ENCODE measurements at places on chromosomes 1 and 21. TPM values are rescaled to one million over a fixed set of nuclear protein-coding genes. Genes with fewer than 3 reads are reported as not detected.
A peak's percentile ranks its signal among the peaks of the same experiment; 100 is the strongest.

LAD1 gene
- polyA plus RNA-seq = 82.4 TPM

OR2M3 gene
- not detected for polyA plus RNA-seq

GRCh38 chr1:1150100-1150499, 23.6 kb upstream of the TTLL10 start:
- DNase-seq = no peak

- DNase-seq = no peak
Observed at GRCh38 chr1:73475316-73475870, 722.6 kb downstream of the LRRIQ3 start.

DNA sequence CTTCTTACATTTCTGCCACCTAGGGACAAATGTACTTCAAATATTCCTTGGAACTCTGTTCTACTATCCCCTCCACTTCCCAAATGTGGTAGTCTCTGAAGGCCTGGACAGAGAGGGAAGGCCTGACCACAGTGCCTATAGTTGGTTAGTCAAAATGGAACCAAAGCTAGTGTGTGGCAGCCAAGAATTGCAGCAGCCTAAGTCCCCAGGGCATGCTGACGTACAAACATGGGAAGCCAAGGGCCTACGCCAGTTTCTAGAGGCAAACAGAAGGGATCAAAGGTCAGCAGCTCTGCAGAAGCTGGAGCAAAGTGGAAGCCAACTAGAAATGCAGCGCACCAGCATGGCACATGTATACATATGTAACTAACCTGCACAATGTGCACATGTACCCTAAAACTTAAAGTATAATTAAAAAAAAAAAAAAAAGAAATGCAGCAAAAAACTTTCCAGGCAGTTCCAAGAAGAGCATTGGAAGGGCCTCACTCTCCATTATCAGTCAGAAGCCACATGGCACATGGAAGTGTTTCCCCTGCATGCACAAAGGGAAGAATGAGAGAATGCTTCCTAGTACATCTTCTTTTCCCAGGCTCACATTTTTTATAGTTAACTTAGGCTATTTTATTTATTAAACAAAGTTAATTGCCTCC, 39.4 kb upstream of the GADD45A start:
- DNase-seq = no peak

RGS4 gene
- 1.1 TPM for polyA plus RNA-seq

GRCh38 chr1:203461717-203462116, 13.9 kb upstream of the PRELP start:
- no peak for DNase-seq

MOV10 gene
- polyA plus RNA-seq = 39.2 TPM

DNA sequence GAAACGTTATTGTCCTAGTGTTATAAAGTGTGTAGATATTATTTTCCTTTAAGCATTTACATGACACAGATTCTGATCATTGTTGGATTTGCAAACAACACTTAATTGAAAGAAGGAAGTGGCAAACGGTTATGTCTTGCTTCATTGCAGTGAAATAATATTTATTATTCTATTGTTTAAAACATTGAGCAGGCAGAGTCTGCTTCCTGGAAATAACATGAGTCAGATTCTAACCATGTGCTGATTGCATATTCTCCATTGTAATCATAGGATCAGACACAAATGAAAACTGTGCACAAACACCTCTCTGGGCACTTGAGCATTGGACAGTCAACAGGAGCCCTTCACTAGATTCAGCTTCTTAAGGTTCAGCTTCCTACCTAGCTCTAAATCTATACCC, 46.8 kb upstream of the USP25 start:
- DNase-seq = no peak

DNA sequence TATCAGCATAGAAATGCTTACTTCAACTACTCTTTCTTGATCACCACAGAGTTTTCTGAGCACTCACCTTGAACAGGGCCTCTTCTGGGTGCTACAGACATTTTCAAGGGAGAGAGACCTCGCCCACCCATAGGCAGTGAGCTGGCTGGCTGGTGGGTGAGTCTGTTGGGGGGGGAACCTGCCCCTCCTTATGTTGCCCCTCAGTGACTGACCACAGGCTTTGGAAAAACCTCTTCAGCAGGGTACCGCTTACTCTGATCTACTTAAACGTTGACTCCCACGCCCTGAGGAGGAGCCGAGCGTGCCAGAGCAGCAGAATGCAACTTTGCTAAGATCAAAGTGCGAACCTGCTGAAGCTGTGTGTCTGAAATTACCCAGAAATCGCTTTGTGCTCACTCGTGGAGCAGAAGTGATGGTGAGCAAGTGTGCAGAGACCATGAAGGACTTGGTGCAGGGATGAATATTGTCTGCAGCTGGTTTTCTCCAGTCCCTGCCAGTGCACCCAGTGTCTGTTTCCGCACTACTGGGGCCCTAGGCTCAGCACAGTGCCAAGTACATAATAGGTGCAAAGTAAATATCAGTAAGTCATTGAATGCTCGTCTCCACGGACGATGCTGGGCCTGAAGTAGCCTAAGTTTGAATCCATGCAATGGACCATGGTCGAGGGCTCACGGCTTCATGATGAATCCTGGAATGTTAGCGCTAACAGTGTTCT, 158.7 kb upstream of the IRF2BP2 start:
- no peak for DNase-seq

DNA sequence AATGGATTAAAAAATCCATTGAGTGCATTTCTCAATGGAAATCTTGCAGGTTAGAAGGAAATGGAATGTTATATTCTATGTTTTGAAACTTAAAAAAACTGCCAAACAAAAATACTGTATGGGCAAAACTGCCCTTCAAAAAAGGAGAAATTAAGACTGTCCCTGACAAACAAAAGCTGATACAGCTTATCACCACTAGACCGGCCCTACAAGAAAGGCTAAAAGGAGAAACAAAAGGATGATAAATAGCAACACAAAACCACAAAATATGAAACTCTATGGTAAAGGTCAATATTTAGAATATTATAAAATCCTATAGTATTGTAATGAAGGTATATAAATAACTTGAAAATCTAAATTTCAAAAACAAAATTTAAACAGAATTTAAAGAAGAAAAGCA, 60.0 kb downstream of the SLC25A24 start:
- DNase-seq = no peak

HSD3B2 gene
- not detected for polyA plus RNA-seq

GRCh38 chr1:39438042-39438441, 53.4 kb upstream of the BMP8A start:
- DNase-seq = no peak

SFPQ gene
- 117 TPM for polyA plus RNA-seq

GRCh38 chr21:18959817-18960216, 556.2 kb upstream of the TMPRSS15 start:
- DNase-seq = no peak

DNA sequence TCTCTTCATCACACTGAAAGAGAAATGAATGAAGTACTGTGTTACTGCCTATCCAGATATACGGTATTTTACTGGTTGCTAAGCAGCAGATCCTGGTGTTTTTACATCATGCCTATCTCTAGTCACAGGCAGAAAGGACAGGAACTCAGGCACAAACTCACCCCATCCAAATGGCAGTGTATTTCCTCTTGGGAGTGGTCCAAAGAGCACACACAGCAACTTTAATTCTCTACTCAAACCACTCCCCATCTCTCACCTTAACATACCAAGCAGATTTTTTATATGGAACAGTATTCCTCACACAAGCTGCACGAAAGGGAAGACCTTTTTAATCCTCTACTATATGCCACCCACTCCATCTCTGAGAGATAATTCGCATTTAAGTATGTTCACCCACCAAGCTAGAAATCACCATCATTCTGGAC, 27.3 kb downstream of the EIF4G3 start:
- DNase-seq = peak; percentile 40

MATN1 gene
- polyA plus RNA-seq = not detected

DNA sequence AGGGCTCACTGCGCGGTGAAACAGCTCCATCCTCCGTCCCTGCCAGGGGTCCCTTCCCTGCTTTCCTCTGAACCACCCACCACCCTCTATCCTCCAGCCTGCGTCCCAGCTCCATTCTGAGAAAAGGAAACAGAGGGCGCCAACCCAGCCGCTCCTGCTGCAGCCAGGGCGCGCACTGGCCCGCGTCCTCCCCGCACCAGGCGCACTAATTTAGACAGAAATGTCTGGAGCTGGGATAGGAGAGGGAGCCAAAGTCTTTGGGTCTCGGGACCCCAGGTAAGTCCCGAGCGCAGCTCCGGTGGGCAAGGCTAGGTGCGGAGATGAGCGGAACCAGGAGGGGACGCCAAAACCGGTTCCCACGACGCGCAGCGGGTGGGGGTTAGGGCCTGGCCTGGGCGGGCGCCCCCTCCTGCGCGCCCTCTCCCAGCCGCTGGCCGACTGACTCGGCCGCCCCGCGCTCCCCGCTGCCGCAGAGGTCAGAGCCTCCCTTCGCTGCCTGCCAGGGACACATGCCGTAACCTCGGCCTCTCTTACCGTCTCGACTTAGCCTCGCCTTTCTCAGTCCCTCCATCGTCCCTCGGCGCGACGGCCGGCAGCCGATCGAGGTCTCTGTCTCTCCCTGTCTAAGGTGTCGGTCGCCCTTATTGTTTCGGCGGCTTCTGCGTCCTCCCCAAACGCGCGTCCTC, 2.0 kb downstream of the CAMK2N1 start:
- no peak for DNase-seq

GRCh38 chr21:40047993-40048730, 180.9 kb downstream of the PCP4 start:
- DNase-seq = no peak

- no peak for DNase-seq
Observed at GRCh38 chr1:17189632-17189990, 15.3 kb upstream of the PADI1 start.

- no peak for DNase-seq
Observed at GRCh38 chr1:67169496-67169895, 3.2 kb downstream of the IL23R start.

GRCh38 chr1:36731226-36732014, 248.7 kb upstream of the CSF3R start:
- no peak for DNase-seq

CFHR2 gene
- polyA plus RNA-seq = not detected

DNA sequence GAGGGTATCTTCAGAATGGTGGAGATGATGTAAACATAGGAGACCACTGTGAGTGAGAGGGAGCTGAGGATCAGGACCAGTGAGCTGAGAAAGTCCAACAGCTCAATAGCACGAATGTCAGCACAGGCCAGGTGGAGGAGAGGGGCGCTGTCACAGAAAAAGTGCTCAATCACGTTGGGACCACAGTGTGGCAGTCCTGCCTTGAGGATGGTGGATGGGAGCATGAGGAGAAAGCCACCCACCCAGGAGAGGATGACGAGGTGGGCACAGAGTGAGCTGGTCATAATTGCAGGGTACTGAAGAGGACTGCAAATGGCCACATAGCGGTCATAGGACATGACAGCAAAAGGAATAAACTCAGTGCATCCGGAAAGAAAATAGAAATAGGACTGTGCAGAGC, 8.1 kb downstream of the OR11L1 start:
- DNase-seq = no peak

GRCh38 chr1:220556641-220557040, 28.7 kb downstream of the MARK1 start:
- no peak for DNase-seq

DNA sequence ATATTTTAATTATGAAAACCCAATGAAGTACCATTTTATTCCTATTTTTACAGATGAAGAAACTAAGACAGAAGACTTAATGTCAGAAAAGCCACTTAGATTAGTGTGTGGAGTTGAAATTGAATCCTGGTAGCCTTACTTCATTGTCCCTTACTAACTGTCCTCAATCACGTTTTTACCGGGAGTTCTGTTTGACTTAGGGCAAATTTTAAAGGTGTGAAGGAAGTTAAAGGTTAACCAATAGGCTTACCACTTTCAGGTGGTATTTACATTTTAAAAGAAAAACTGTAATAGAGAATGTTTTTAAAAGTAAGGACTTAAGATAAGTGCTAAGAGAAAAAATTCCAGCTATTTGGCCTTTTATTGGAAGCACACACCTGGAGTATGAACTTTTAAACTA, 12.4 kb downstream of the RRP15 start:
- DNase-seq = no peak

DNA sequence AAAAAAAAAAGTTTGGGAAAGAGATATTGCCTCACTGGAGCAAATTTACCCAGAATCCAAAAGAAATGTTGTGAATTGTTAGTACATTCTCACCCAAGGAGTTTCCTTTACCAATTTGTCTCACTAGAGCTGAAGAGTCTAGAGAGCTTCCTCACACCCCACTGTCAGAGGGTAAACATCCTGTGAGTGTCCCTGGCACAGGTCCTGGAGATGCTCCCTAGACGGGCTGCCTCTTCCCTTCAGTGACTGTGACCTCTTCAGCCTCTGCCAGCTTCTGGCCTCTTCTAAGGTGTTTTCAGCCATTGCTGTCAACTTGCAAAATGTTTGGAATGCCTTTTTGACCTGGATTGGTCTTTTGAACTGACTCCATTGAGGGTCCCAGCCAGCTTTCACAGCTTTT, 159.4 kb downstream of the DHRS3 start:
- DNase-seq = no peak

DNA sequence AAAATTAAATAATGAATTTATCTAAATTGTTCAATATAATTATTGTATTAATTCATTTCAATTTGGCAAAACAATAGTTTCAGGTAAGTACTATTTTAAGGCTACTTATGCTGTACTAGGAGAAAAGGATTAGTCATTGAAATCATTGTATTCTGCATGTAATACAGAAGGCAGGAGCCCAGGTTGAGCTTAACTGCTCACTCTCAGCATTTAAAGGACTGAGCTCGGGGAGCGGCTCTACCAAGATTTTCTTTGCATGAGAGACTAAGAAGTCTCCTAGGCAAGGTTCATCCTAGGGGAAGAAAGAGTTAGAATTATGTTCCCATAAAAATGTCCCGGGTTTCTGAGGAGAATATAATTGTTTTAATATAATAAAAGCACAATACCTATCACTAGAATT, 112.5 kb downstream of the CYYR1 start:
- no peak for DNase-seq

- no peak for DNase-seq
Observed at GRCh38 chr1:33762109-33762830, 101.6 kb upstream of the HMGB4 start.

FCRL1 gene
- polyA plus RNA-seq = not detected

DNA sequence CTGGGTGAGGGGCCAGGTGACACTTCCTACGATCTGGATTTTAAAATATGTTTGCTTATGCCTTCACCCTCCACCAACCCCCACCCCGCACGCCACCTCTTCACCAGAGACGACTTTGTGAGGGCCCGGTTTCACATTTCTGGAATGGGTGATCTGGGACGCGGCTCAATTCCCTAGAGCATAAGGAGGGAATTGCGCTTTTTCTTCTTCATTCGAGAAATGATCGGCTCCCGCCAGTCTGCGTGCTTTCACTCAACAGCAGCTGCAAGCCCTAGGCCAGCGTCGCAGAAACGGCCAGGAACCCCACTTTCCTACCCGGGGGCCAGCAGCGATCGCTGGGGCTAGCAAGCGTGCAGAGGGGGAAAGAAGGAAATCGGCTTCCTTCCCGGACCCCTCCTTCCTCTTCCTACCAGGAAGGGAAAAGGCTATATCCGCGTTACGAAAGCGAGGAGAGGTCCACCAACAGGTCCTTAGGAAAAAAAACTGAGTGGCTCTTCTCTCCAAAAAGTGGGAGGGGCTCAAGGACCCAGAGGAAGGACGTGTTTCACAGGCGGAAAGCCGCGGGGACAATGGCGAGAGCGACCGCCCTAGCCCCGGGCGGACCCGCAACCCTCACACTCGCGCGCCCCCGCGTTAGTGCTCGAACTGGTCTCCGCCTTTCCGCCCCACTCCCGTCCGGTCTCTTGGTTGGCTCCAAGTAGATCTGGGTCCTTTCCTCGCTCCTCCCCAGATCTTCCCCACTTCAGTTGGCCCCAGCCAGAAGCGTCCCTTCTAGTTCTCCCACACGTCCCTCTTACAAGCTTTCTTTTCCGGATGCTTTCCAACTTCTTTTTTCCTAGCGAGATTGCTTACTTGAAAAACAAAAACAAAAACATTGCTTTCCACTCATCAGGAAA, 1.1 kb upstream of the ADAMTS1 start:
- no peak for DNase-seq

GRCh38 chr1:206101351-206102045, 15.7 kb downstream of the AVPR1B start:
- DNase-seq = no peak

Measured in keratinocyte (primary cell).